ENCODE measurements at places on chromosomes 6 and 20. TPM values are rescaled to one million over a fixed set of nuclear protein-coding genes. Genes with fewer than 3 reads are reported as not detected.

- no peak for DNase-seq
Observed at GRCh38 chr6:138640028-138640427, 133.5 kb upstream of the CCDC28A start.

GRCh38 chr6:44269178-44269920 is 901 bp upstream of the TMEM151B start:
- peak; percentile 22 for DNase-seq

Gene SIRT5
- polyA plus RNA-seq = 5.1 TPM

GRCh38 chr6:8102122-8102958 is at the start of gene EEF1E1:
Gene EEF1E1, minus strand, starts transcription at chr6:8102548. Its CDS starts 27 bp downstream, at chr6:8102521.
- peak; percentile 95 for DNase-seq

DNA sequence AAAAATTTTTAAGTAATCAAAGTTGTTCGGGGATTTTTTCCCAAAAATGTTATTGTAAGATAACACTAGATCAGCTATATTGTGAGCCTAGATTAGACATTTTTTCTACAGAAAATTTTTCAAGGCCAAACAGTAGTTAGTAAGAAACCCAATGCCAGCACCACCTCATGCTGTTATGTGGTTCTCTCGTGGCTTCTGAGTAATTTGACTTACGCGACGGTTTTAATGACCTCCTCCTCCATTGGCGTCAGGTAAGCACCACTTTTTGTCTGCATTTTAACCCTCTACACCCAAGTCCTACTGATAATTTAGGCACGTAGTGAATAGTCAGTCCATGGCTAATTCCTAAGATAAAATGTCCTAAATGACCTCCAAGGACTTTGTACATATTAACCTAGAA is 9.7 kb downstream of the RPS6KA2 start:
- DNase-seq = no peak

DNA sequence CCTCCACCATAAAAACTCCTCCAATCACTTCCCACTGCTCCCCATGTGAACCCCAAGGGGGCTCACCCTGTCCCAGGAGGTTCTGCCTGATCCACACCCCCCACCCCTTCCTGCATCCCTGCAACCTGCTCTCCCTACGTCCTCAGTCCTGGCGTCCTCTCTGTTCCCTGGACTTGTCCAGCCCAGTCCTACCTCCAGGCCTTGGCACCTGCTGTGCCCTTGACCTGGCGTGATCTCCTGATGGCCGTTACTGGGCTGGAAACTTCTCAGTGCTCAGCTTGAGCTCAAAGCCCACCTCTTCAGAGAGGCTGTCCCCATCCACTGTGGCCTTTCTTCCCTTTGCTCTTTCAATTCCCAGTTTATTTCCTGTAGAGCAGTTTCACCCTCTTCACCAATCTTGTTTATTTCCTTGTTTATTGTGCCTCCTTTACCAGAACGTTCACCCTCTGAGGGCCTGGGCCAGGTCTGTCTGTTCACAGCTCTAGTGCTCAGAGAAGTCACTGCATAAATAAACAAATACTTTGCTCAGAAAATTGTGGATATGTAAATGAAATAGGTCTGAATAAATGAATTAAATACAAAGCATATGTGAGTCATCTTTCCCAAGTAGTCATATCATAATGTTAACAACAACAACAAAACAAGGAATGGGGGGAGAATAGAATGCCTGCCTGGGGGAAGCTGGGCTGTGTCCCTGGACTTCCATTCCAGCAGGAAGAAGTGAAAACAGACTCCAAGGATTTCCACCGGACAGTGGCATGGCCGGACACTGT is 175.7 kb upstream of the SULF2 start:
- DNase-seq = no peak

Gene MAN1A1
- polyA plus RNA-seq = 3.4 TPM

- DNase-seq = peak; percentile 61
Observed at GRCh38 chr6:127938701-127939100, 37.8 kb upstream of the THEMIS start.

Gene CALHM4
- 0.24 TPM for polyA plus RNA-seq

Gene MRAP2
- 1.4 TPM for polyA plus RNA-seq

Gene DYNLT2
- 0.17 TPM for polyA plus RNA-seq

DNA sequence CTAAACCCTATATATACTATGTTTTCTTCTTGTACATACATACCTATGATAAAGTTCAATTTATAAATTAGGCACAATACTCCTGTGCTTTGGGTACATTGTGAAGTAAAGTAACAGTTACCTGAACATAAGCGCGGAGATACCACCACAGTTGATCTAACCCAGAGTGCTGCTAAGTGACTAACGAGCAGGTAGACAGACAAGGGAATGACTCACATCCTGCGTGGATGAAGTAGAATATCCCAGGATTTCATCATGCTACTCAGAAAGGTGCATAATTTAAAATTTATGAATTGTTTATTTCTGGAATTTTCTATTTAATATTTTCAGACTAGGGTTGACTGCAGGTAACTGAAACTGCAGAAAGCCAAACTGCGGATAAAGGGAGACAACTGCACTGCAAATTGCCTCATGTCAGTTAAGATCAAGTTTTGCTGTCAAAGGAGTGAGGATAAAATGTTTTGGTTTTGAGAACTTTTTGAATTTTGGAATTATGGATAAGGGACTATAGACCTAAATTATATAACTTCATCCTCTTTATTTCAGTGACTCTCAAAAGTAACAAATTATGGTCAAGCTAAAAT is 14.4 kb downstream of the MKKS start:
- peak; percentile 87 for DNase-seq

DNA sequence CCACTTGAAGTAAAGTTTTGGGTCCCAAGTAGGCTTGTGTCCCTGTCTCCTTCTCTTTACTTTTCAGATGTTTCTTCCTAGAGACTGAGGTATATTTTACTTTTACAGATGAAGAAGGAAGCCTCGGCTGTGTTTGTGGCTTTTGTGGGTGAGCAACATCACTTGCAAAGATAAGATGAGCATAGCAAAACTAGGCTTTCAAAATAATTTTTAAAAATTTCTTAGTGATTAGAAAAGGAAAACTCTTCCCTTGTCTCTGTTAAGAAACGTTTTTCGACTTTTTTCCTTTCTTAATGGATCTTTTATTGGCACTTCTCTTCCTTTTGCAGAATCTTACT is 7.6 kb downstream of the PTPN1 start:
- DNase-seq = no peak

DNA sequence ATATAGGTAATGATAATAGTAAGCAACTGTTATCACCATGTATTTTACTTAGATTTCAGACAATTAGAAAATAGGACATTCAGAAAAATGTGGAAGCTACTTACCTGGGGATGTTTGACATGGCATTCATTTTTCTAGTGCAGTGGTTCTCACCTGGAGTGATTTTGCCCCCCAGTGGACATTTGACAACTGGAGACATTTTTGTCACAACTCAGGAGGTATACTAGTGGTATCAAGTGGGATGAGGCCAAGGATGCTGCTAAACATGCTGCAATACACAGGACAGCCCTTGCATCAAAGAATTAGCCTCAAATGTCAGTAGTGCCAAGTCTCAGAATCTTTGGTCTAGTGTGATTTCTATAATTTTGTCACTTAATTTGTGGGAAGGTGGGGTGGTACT is 36.1 kb downstream of the NUS1 start:
- peak; percentile 2 for DNase-seq

Gene PTK6
- polyA plus RNA-seq = 0.29 TPM

DNA sequence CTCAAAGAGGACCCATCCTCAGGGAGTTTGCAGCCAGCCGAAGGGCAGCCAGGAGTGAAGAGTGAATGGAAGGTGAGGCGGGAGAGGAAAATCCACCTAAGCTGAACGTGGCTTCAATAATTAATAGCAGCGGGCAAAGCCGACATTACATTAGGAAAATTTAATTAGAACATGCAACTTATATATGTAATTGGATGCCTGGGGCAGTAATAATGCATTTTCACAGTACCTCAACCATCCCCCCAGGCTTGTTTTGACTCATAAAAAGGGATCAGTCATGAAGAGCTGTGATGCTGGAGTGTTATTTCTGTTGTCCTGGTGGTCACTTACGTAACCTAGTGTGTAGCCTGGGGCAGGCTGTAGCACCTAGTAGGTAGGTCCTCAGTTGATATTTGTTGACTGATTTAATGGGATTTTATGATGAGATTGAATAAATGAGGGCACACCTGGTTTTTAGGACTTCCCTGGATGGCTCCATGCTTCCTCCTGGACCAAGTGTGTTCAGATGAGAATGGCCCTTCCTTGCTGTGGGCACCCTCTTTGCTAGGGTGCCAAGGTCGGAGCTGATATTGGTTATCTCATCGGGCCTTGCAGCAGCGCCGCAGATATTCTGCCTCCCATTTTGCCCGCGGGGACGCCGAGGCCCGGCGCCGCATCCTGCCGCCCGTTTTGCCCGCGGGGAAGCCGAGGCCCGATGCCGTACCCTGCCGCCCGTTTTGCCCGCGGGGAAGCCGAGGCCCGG is 128.8 kb downstream of the CDH26 start:
- DNase-seq = peak; percentile 35

Gene FYN
- polyA plus RNA-seq = 48.3 TPM

- DNase-seq = no peak
Observed at GRCh38 chr6:38429546-38429945, 210.2 kb downstream of the BTBD9 start.

- DNase-seq = peak; percentile 96
Observed at GRCh38 chr6:26033085-26033940, 53.9 kb upstream of the HFE start.

Gene CPNE5
- 0.10 TPM for polyA plus RNA-seq

Gene ROMO1
- 386 TPM for polyA plus RNA-seq

DNA sequence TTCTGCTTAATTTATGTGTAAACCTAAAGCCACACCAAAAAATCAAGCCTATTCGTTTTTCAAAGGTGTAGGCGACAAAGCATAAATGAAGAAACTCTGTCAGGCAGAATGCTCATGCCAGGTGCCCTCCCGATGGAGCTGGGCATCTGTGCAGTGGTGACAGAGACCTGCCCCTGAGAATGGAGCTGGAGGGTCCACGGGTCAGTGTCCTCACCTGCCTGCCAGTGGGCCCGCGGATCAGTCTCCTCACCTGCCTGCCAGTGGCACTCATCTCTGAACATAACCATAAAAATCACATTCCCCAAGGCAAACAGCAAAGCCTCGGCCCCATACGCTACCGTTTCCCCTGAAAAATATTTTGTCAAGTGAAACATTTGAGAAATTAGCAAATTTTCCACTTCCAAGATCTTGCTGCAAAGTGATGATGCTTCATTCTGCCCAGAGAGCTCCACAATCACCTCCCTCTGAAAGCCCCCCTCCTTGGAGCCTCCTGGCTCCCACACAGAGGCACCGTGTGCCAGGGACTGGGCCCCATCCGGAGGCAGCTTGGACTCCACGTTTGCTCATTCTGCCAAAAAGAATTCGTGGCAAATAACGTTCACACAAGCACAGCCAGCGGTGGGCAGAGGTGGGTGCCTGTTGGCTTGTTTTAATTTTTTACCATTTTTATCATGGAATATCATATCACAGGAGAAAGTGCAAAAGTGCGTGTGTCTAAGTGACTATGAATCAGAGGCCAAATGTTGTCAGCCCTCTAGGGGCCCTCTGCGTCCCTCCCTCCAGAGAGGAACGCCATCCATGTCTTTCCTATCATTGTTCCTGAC is 88.8 kb downstream of the YTHDF1 start:
- no peak for DNase-seq

Gene CALHM6
- 0.61 TPM for polyA plus RNA-seq

Gene SOX4
- polyA plus RNA-seq = 6.2 TPM

GRCh38 chr6:74879234-74879633 is 326.6 kb downstream of the COL12A1 start:
- DNase-seq = peak; percentile 89

- DNase-seq = peak; percentile 44
Observed at GRCh38 chr6:56909115-56909907, 45.6 kb upstream of the BEND6 start.

DNA sequence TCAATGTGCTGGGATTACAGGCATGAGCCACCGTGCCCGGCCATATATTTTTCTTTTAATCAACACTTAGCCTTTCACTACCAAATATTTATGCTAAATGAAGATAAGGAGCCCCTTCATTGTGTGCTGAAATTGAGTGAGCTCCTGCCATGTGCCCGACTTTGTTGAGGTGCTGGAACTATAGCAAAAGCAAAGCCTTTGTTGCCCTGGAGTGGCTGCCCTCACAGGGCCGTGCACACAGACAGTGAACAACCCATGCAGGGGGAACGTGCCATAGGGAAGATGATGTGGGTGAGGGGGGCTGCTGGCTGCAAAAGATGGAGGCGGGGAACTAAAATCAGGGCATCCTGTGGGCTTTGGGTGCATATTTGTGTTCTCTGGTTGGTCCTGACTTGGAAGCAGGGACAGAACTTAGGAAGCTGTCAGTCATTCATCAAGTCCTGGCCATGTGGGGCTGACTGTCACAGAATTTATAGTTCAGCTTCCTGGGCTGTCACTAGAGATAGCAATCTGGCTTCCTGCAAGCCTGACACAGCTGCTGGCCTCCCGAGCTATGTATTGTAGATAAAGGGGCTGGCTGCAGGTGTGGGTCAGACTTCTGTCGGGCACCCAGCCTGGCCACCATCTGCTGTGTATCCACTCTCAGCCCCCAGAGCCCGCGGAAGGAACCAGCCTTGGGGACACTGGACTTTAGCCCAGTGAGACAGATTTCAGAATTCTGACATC is 56.8 kb upstream of the MPC1 start:
- DNase-seq = no peak

Gene MUC21
- polyA plus RNA-seq = not detected

Gene DDAH2
- polyA plus RNA-seq = 6.7 TPM

- no peak for DNase-seq
Observed at GRCh38 chr6:35735452-35735851, 1.4 kb upstream of the ARMC12 start.

- DNase-seq = no peak
Observed at GRCh38 chr6:12228447-12229146, 61.6 kb upstream of the EDN1 start.

Gene EDN3
- not detected for polyA plus RNA-seq

DNA sequence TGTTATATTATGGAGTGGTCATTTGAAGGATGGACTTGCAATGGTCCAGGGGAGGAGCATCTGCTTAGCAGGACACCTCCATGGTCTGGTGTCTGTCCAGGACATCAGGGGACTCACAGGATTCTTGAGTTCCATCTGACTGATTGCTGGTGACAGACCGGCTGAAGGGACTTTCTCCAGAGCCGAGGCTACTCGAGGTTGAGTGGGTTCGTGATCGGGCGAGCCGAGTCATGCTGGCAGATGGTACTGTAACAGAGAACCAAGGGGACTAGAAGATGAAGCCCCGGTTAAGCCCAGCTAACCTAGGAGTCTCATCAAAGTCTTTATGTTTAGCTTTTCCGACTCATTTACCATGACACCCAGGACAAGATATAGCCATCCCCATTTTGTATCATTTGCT is 7.5 kb upstream of the SLA2 start:
- no peak for DNase-seq

Gene RAB32
- polyA plus RNA-seq = 48.6 TPM

Gene PTPRT
- polyA plus RNA-seq = not detected

Gene TLDC2
- not detected for polyA plus RNA-seq

- no peak for DNase-seq
Observed at GRCh38 chr6:17219098-17219497, 62.1 kb upstream of the RBM24 start.

DNA sequence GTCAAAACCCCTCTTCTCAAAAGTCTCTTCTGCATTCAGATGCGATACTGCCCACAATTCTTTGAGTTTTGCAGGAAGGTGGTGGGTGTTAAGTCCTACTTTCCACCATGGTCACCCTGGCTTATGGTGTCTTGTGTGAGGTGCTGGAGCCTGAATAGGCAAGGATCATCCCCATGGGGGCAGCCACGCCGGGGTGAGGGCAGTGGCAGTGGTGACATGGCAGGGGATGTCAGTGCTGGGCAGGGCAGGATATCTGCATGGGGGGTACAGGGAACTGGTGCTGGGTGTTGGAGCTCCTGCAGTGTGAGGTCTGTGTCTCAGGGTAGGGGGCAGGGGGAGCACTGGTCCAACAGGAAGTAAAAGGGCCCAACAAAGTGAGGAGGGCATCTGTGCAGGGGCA is 2.3 kb downstream of the MAS1 start:
- no peak for DNase-seq

GRCh38 chr6:36209606-36210005 is 13.1 kb downstream of the BRPF3 start:
- DNase-seq = no peak

Gene FAM209A
- polyA plus RNA-seq = not detected

Measured in mammary epithelial cell (primary cell).